Mononuclear cell (primary cell): ENCODE measurements at places on chromosomes 7 and 10. TPM values are rescaled to one million over a fixed set of nuclear protein-coding genes. Genes with fewer than 3 reads are reported as not detected.

ANKMY2 gene
- 6.7 TPM for total RNA-seq

C10orf53 gene
- total RNA-seq = not detected

PTCD1 gene
- total RNA-seq = 3.1 TPM

GPR15LG gene
- total RNA-seq = not detected

SAMD9L gene
- 13.2 TPM for total RNA-seq
